ENCODE measurements at places on chromosomes 11 and 22. TPM values are rescaled to one million over a fixed set of nuclear protein-coding genes. Genes with fewer than 3 reads are reported as not detected.

EI24 gene
- total RNA-seq = 55.8 TPM

CARD18 gene
- total RNA-seq = 0.63 TPM

PNPLA3 gene
- not detected for total RNA-seq

TECTA gene
- 1.1 TPM for total RNA-seq

SCT gene
- not detected for total RNA-seq

IL17RA gene
- total RNA-seq = 7.6 TPM

APOBEC3G gene
- total RNA-seq = 4.2 TPM

TBC1D10A gene
- total RNA-seq = 5.8 TPM

TIMP3 gene
- 250 TPM for total RNA-seq

BEST1 gene
- total RNA-seq = 0.58 TPM

PI4KA gene
- 40.5 TPM for total RNA-seq

CRACR2B gene
- 23.2 TPM for total RNA-seq

CARNS1 gene
- 14.5 TPM for total RNA-seq

SBF1 gene
- 55.8 TPM for total RNA-seq

SUSD2 gene
- total RNA-seq = 3.2 TPM

KCNA4 gene
- 5.3 TPM for total RNA-seq

RGL4 gene
- not detected for total RNA-seq

UCP3 gene
- 2.7 TPM for total RNA-seq

PANX2 gene
- 0.58 TPM for total RNA-seq

PLET1 gene
- total RNA-seq = not detected

TSGA10IP gene
- total RNA-seq = not detected

UPB1 gene
- total RNA-seq = 1.1 TPM

FZD4 gene
- 26.5 TPM for total RNA-seq

SF3B2 gene
- total RNA-seq = 75.5 TPM

C11orf97 gene
- not detected for total RNA-seq

RASL10A gene
- total RNA-seq = 1.4 TPM

RBM7 gene
- 20.9 TPM for total RNA-seq

C11orf86 gene
- not detected for total RNA-seq

CRYAB gene
- total RNA-seq = 6,704 TPM

GLYATL1 gene
- not detected for total RNA-seq

NCAM1 gene
- total RNA-seq = 332 TPM

FOLR3 gene
- 1.7 TPM for total RNA-seq

CYTH4 gene
- total RNA-seq = 4.8 TPM

PPP6R3 gene
- total RNA-seq = 78.8 TPM

DERL3 gene
- total RNA-seq = 2.0 TPM

SLC25A45 gene
- total RNA-seq = 5.0 TPM

LMNTD2 gene
- 0.52 TPM for total RNA-seq

TRPC6 gene
- total RNA-seq = 0.22 TPM

RASSF10 gene
- 0.25 TPM for total RNA-seq

RAG2 gene
- total RNA-seq = not detected

SLC29A2 gene
- total RNA-seq = 14.6 TPM

F2 gene
- total RNA-seq = not detected

CCDC89 gene
- total RNA-seq = 0.63 TPM

NRGN gene
- 5.0 TPM for total RNA-seq

GPR83 gene
- total RNA-seq = 0.25 TPM

KIRREL3 gene
- total RNA-seq = 0.74 TPM

ZP1 gene
- not detected for total RNA-seq

NPAS4 gene
- not detected for total RNA-seq

TBX10 gene
- 0.14 TPM for total RNA-seq

DBX1 gene
- total RNA-seq = not detected

SYT12 gene
- total RNA-seq = 0.05 TPM

SCGB2A2 gene
- not detected for total RNA-seq

C1QTNF5 gene
- total RNA-seq = 14.4 TPM

ACTN3 gene
- not detected for total RNA-seq

CTSF gene
- 48.6 TPM for total RNA-seq

SAA2 gene
- 0.60 TPM for total RNA-seq
